Stimulated activated naive CD8-positive, alpha-beta T cell treated with anti-CD3 and anti-CD28 coated beads, Interleukin-15, Interleukin-2, amounts not matched to agents 100 U/mL and 50 U/mL, for 24 hours (primary cell): ENCODE measurements at places on chromosomes 1 and 21.

DNA sequence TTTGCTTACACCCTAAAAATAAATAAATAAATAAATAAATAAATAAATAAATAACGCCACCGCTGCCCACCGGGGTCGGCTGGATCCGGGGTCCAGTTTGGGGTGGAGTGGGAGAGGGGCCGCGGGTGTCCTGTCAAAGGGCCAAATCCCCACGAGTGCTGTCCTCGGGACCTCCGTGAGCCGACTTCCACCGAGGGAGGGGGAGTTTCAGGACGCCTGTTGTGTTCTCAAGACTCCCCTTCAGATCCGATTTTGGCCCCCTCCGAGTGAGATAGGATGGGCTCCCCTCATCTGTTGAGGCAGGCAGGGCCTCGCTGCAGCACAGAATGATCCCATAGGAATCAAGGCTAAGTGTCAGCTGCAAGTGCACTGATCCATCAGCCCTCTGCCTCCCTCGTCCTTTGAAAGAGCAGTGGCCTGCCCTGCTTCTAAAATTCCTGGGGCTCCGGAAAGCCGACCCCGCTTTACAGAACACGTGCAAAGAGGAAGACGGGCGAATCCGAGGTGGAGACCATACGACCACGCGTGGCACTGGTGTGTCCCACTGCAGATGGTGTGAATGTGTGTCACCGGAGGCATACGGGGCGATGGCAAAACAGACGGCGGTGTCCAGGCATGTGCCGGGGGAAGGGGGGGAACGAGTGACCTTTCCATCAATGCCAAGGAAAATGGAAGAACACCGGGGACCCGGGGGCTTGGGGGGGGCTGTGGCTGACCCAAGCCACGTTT, 3880.5 kb downstream of the SRGAP2C start:
- DNase-seq, result no peak

DNA sequence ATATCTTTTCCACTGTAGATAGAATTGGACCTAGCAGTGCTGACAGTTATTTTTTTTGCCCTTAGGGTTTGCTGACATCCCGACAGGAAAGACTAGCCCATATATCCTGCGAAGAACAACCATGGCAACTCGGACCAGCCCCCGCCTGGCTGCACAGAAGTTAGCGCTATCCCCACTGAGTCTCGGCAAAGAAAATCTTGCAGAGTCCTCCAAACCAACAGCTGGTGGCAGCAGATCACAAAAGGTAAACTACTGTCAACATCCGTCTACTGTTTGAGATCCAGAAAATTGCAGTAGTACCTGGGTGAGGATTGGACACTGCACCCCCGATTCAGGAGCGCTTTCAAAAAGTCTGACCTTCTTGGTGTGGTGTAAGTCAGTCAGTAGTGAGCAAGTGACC, 55.8 kb downstream of the CENPF start:
- DNase-seq, result no peak

- DNase-seq, result no peak
Observed at GRCh38 chr1:224872832-224873433, 56.5 kb upstream of the DNAH14 start.

DNA sequence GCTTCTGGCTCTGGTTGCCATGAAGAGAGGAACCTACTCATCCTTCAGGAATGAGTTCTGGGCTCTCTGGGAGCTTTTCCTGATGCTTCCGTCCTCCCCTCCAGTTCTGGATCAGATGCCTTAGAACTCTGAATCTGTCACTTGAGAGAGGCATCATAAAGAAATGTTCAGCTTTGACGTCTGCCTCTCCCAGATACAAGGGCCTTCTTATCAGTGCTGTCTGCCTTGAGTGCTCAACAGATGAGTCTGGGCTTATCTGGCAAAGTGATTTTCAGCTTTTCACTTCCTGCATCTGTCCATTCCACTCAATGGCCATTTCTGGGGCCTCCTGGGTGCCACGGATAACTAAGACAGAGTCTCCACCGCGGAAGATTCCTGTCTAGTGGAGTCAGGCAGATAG, 12.3 kb upstream of the OTUD3 start:
- DNase-seq, result no peak

DNA sequence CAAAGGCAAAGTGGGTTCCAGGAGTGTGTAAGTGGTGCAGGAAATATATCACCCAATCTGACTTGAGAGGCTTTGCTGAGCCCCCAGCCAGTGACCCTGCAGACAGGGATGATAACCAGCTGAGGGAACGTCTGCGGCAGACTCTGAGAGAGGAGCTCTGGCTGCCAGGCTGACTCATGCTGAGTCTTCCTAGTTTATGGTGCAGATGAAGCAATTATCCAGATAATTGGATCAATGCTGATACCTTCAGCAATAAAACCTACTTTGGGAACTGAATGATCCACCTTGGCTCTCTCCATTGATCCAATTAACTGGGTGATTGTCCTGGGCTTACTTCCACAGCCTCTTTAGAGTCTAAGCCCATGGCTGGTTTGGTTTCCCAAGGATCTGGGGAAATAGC, 7.3 kb downstream of the C8B start:
- no peak for DNase-seq

DNA sequence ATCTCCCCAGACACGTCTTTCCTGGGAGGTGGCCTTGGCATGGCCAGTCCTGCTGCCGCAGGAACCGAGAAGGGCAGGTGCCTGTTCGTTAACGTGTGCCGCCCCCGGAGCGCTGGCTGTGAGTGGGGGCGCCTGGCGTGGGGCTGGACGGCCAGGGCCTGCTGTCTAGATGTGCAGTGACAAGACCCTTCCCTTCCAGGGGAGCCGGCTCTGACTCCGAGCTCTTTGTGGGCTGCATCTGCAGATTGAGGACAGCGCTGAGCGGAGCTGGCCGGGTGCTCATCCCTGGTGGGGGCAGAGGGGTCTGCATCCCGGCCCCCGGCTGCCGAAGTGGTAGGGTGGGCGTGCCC, 13.0 kb downstream of the COL18A1 start:
- DNase-seq, result no peak

DNA sequence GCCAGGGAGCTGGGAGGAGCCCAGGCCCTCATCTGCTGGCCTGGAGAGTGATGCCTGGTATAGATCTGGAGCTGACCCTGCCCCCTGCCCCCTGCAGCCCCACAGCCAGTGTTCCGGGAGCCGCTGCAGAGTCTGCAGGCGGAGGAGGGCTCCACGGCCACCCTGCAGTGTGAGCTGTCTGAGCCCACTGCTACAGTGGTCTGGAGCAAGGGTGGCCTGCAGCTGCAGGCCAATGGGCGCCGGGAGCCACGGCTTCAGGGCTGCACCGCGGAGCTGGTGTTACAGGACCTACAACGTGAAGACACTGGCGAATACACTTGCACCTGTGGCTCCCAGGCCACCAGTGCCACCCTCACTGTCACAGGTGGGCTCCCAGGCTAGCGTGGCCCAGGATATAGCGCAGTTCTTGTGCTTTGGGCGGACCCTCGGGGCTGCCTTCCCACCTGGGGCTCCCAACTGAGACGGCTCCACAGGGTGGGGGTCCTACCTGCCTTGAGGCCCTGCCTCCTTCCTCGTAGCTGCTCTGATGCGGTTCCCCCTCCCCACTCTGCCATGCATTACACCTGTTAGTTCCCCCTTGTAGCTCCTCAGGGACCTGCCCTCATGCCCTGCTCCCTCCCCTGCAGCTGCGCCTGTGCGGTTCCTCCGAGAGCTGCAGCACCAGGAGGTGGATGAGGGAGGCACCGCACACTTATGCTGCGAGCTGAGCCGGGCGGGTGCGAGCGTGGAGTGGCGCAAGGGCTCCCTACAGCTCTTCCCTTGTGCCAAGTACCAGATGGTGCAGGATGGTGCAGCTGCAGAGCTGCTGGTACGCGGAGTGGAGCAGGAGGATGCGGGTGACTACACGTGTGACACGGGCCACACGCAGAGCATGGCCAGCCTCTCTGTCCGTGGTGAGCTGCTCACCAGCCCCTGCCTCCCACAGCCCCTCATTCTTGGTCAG, 98.7 kb downstream of the OBSCN start:
- DNase-seq, result no peak

GRCh38 chr1:230744382-230744781, 2.8 kb upstream of the CAPN9 start:
- DNase-seq, result no peak

DNA sequence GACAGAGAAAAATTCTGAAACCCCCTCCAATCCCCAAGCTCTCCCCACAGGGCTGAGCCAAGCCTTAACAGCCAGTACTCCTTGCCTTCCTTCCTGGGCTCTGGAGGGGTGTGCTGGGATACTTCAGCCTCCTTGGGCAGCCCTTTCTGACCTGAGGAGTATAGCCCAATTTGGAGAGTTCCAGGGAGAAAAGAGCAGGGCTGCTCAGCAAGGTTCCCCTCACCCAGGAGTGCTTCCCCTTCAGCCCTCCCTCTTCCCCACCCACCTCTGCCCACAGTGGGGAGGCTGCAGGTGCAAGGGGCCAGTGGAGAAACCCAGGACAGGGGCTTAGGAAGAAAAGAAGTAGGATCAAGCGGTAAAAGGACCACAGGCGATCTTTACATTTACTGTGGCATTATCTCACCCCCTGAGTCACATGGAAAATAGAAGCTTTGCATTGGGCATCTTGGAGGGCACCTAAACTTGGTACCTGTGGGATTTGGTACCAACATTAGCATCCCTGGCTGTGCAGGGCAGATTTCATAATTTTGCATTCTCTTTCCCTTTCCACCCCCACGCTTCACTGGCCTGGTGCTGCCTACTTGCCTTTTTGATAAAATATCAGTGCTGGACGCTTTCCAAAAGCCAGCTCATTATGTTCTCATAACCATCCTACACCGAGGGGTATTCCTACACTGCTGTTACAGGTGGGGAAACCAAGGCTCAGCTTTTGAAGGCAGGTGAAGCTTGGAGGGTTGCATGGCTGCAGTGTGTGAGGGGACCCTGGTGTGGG, 2.8 kb upstream of the ADORA1 start:
- DNase-seq, result no peak

- no peak for DNase-seq
Observed at GRCh38 chr1:183908079-183908478, 103.2 kb downstream of the RGL1 start.

GRCh38 chr1:210817385-210818275, 316.3 kb downstream of the KCNH1 start:
- no peak for DNase-seq

- no peak for DNase-seq
Observed at GRCh38 chr1:97864615-97865014, 56.2 kb downstream of the DPYD start.

DNA sequence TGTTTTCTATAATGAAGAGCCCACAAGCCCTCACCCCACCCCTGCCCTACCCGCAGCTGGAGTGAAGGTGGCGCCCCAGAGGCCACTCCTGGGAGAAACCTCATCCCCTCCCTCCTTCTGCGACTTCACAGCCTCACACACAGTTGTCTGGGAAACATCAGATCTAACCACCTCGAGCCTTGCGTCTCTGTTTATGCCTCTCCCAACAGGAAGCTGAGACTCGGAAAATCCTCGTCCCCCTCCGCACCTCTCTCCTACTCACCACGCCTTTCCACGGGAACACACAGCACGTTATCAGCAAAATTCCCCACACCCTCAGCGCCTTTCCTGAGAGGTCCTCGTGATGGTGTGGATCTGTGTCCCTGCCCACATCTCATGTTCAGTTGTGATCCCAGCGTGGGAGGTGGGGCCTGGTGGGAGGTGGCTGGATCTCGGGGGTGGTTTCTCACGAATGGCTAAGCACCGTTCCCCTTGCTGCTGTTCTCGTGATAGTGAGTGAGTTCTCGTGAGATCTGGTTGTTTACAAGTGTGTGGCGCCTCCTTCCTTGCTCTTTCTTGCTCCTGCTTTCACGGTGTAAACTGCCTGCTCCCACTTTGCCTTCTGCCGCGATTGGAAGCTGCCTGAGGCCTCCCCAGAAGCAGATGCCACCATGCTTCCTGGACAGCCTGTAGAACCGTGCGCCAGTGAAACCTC, 190.6 kb downstream of the KIF26B start:
- DNase-seq, result no peak

GRCh38 chr1:101112051-101112780, 86.6 kb upstream of the DPH5 start:
- DNase-seq, result peak; percentile 54

DNA sequence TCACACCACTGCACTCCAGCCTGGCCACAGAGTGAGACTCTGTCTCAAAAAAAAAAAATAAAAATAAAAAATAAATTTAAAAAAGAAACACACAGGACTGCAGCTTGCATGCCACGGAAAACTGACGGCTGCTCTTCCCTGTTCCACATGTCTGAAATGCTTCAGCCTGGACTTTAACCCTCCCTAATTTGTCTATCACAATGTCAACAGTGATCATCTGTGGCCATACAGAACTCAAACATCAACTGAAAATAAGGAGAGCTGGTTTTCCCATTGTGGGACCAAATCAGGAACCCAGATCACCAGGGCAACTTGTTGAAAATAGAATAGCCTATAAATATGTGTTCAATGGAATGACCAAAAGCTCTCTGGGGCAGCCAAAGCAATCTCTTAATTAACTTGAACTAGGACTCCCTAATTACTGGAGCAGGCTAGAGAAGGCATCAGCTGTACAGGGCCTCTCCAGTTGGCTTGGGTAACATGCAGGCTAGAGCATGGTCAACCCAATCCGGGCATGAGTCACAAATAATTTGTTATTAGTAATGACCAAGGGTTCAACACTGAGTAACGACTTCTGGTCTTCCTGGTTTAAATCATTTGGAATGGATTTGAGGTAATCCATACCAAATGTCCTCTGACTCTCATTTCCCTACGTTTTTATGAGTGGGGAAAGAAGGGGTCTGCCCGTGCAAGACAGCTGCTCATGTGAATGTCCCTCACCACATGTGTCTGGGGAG, 62.7 kb upstream of the KAZN start:
- no peak for DNase-seq

DNA sequence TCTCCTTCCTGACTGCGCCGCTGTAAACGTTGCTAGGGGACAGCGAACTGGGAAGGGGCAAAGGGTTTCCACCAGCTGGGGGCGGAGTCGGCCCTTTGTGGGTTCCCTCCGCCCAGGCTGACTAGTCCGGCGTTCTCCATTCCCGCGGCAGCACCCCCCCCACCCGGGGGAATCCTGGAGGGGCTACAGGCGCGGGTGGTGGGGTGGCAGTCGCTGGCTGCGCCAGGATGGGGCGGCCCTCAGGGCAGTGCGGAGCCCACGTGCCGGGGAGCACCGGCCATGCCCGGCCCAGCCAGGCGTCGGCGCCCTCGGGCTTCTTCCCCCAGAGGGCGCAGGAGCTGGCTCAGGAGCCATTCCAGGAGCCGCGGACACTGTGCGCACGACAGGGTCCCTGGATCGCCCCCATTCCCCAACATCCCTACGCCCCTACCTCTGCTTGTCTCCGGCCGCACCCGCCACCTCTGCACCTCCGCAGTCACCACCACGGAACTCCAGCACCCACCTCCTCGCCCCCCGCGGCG, 476 bp downstream of the BATF3 start:
- peak; percentile 75 for DNase-seq

GRCh38 chr21:42706765-42707164, 53.3 kb downstream of the PDE9A start:
- DNase-seq, result no peak

DNA sequence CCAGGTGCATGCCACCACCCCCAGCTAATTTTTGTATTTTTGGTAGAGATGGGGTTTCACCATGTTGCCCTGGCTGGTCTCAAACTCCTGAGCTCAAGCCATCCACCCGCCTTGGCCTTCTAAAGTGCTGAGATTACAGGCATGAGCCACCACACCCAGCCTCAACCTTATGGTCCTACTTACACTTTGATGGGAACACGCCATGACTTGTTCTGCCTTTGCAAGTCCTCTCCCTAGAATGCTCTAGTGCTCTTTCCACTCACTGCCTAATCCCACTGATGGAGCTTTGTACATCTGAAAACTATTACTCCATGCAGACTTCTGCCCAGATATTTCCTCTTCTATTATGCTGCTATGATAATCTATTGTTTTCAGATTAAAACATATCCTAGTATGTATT, 174.3 kb downstream of the DAB1 start:
- no peak for DNase-seq
